ENCODE measurements at places on chromosomes 13 and 19.
A peak's percentile ranks its signal among the peaks of the same experiment; 100 is the strongest.

- DNase-seq = no peak
- H3K4me3 ChIP-seq = no peak overlapping the region
- no peaks in the 10 kb centered on the region for H3K36me3 ChIP-seq
- no peaks in the 10 kb centered on the region for H3K27me3 ChIP-seq
Observed at GRCh38 chr19:28737021-28737895, 475.7 kb downstream of the UQCRFS1 start.

- no peaks in the 10 kb centered on the region for H3K4me1 ChIP-seq
- H3K27me3 ChIP-seq = no peaks in the 10 kb centered on the region
- no peak overlapping the region for H3K4me3 ChIP-seq
- DNase-seq = no peak
- no peaks in the 10 kb centered on the region for H3K36me3 ChIP-seq
Observed at GRCh38 chr13:56687131-56687530, 453.6 kb upstream of the PRR20A start.

- no peaks in the 10 kb centered on the region for H3K27me3 ChIP-seq
- DNase-seq = no peak
- no peak overlapping the region for H3K4me3 ChIP-seq
- H3K4me1 ChIP-seq = no peaks in the 10 kb centered on the region
Observed at GRCh38 chr13:51311957-51312520, 27.5 kb upstream of the SERPINE3 start.

- no peaks in the 10 kb centered on the region for H3K4me1 ChIP-seq
- H3K36me3 ChIP-seq = no peaks in the 10 kb centered on the region
- H3K4me3 ChIP-seq = no peak overlapping the region
- H3K27me3 ChIP-seq = no peaks in the 10 kb centered on the region
- DNase-seq = no peak
Observed at GRCh38 chr19:3142292-3142670, 6.4 kb downstream of the GNA15 start.

- no peaks in the 10 kb centered on the region for H3K36me3 ChIP-seq
- no peak for DNase-seq
- H3K27ac ChIP-seq = no peak within 1 kb of the TSS
- H3K4me1 ChIP-seq = peaks cover 14% of the 10 kb centered on the region
Observed at GRCh38 chr19:12774588-12775555, at the start of gene HOOK2. Gene HOOK2 (minus strand): TSS chr19:12775552. CDS start chr19:12775449, 103 bp downstream.

DNA sequence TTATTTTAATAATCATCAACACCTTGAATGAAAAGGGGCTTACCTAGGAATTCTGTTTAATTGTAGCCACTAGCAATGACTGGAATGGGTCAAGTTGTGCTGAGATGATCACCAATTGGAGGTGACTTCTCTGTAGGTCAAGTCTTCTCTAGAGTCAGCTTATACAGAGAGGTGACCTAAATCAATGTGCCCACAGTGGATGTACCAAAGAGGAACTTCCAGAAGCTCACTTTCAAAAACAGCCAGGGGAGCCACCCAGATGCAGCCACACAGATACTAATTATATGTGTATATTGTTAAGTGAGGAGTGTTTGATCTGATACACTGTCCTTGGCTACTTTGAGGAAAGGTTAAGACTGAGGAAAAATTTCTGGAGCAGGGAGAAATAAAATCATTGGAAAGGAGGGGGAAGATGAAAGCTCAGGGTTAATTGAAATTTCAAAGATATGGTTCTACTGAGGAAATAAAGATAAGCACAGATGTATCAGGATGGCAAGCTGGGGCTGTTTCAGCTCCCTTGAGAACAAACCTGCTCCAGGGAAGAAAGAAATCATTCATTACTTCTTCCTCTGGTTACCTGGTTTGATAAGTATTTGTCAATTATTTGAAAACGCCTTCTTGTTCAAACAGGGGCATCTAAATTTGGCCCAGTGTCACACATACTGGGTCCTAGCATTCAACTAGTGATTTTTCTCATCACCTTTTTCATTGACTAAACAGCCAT is 5.1 kb downstream of the GPR183 start:
- H3K4me1 ChIP-seq = peaks cover 5% of the 10 kb centered on the region
- no peak overlapping the region for H3K4me3 ChIP-seq
- H3K27me3 ChIP-seq = no peaks in the 10 kb centered on the region
- no peak for DNase-seq
- H3K36me3 ChIP-seq = peaks cover 4% of the 10 kb centered on the region

GRCh38 chr13:28470296-28470695 is 24.6 kb downstream of the FLT1 start:
- H3K4me3 ChIP-seq = no peak overlapping the region
- H3K4me1 ChIP-seq = no peaks in the 10 kb centered on the region
- no peaks in the 10 kb centered on the region for H3K36me3 ChIP-seq
- H3K27ac ChIP-seq = no peak overlapping the region
- DNase-seq = no peak

GRCh38 chr13:51058461-51059167 is 52.5 kb downstream of the C13orf42 start:
- H3K4me3 ChIP-seq = no peak overlapping the region
- H3K27me3 ChIP-seq = no peaks in the 10 kb centered on the region
- no peaks in the 10 kb centered on the region for H3K36me3 ChIP-seq
- peak overlapping the region; percentile 70 for H3K27ac ChIP-seq
- peaks cover 13% of the 10 kb centered on the region for H3K4me1 ChIP-seq

DNA sequence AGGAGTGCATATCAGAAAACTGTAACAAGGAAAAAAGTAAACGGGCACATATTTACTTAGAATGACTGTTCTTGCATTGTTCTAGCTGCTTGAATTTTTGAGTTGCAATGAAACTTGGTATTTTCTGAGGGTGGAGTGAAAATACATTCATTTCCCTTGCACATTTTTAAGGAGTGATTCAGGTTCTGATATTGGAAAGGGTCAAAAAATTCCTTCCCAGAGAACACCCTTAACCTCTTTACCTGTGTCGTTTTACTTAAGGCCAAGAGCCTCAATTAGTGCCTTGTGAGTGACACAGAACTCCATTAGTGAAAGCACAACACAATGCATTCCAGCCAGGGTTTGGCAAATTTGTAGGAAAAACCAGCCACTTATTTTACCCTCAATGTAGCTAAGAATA is 2.3 kb downstream of the ITGBL1 start:
- H3K27ac ChIP-seq = no peak overlapping the region
- H3K27me3 ChIP-seq = no peaks in the 10 kb centered on the region
- DNase-seq = no peak
- H3K36me3 ChIP-seq = no peaks in the 10 kb centered on the region
- H3K4me1 ChIP-seq = no peaks in the 10 kb centered on the region
- no peak overlapping the region for H3K4me3 ChIP-seq

GRCh38 chr13:74931698-74932433 is 550.1 kb downstream of the TBC1D4 start:
- no peak overlapping the region for H3K4me3 ChIP-seq
- H3K4me1 ChIP-seq = peaks cover 2% of the 10 kb centered on the region
- no peaks in the 10 kb centered on the region for H3K27me3 ChIP-seq
- no peak overlapping the region for H3K27ac ChIP-seq
- H3K36me3 ChIP-seq = no peaks in the 10 kb centered on the region

GRCh38 chr13:43537124-43537523 is 249.6 kb downstream of the ENOX1 start:
- no peaks in the 10 kb centered on the region for H3K27me3 ChIP-seq
- no peaks in the 10 kb centered on the region for H3K36me3 ChIP-seq

GRCh38 chr19:3316659-3317207 is 49.6 kb upstream of the NFIC start:
- H3K4me3 ChIP-seq = no peak overlapping the region
- DNase-seq = no peak
- no peaks in the 10 kb centered on the region for H3K36me3 ChIP-seq
- H3K27ac ChIP-seq = no peak overlapping the region
- no peaks in the 10 kb centered on the region for H3K4me1 ChIP-seq

DNA sequence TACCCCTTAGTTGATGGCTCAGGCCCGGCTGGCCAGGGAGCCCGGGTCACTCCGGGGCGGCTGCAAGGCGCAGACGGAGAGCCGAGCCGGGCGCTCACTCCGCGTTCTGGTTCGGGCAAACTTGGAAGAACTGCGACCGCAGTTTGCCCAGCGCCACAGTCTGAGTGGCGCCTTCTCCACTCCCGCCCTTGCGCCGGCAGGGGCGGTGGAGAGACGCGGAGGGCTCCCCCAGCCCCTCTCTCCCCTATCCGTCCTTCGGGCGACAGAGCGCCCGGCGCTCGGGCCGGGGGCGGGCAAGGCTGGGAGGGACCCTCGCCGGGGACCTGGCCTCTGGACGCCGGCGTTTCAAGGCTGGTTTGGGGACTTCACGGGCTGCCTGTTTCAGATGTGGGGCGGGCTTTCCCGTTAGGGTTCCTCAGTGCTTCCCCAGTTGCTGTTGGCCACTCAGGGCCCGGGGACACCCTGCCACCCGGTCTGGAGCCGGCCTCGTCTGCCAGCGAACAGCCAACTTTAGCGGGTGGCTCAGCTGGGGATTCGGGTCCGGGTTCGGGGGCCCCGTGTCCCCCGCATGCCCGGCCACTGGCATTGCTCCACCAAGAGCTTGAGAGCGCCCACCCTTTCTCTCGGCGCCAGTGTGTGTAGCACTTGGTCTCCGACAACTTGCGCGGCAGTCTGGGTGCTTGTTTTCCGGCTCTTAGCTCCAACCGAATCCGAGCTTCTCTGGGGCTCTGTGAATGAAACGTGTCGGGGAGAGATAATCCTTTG is 1.5 kb downstream of the GPC6 start:
- H3K36me3 ChIP-seq = no peaks in the 10 kb centered on the region
- no peaks in the 10 kb centered on the region for H3K27me3 ChIP-seq
- peak overlapping the region; percentile 93 for H3K27ac ChIP-seq
- peaks cover 6% of the 10 kb centered on the region for H3K4me1 ChIP-seq
- peak; percentile 89 for DNase-seq

DNA sequence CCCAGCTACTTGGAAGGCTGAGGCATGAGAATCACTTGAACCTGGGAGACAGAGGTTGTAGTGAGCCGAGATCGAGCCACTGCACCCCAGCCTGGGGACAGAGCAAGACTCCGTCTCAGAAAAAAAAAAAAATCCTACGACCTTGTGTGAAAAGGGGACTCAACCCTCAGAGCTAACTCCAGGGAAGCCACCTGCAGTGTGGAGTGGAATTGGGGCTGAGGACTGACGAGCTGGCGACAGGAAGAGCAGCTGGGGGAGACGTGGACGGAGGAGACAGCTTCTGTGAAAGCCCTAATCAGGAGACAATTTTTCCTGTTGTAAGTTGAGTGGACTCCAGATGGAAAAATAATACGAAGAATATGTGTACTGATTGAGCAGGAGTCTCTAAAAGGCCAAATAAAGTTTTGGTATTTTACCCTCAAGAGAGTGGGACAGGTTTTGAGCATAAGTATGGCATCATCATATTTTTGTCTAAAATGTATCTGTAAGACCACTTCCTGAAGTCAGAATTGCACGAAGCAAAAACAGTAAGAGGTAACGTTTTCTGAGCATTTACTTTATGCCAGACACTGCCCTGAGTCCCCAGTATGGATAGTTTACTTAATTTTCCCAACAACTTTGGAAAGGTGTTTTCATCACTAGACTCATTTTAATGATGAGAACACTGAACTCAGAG is 12.0 kb upstream of the LAIR1 start:
- no peaks in the 10 kb centered on the region for H3K4me1 ChIP-seq
- H3K36me3 ChIP-seq = no peaks in the 10 kb centered on the region
- H3K27ac ChIP-seq = no peak overlapping the region

- H3K36me3 ChIP-seq = no peaks in the 10 kb centered on the region
- H3K4me1 ChIP-seq = no peaks in the 10 kb centered on the region
- H3K27me3 ChIP-seq = peaks cover 5% of the 10 kb centered on the region
Observed at GRCh38 chr13:94280349-94280748, 199.1 kb downstream of the DCT start.

DNA sequence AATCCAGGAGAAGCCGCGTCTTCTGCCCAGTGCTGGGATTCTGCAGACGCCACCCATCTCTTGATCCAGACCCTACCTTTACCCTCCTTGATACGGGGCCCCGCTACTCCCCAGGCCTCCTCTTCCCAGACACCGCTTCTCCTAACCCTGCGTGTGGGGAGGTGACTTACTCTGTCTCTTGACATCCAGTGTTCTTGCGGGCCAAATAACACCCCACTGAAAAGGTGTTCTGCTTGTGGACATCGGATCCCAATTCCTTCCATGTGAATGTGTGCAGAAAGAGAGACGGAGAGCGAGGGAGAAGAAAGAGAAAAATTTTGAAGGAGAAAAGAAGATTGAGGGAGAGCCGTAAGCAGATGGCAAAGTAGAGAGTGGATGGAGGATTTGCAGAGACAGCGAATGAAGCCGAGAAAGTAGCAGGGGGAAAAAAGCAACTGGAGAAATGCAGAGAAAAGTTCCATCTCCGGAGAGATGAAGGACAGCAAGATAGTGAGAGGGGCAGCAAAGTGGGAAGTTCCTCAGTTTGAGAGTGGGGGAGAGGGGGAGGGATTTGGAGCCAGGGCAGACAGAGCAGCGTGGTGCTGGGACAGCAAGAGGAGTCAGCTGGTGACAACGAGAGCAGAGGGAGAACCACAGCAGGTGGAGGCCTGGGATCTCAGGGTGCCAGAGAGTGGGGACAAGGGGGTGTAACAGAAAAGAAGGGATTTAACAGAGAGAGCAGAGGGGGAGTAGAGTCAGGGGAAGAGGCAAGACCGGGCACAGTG is 814 bp downstream of the ZNF480 start:
- H3K4me1 ChIP-seq = no peaks in the 10 kb centered on the region
- DNase-seq = peak; percentile 1

- no peak overlapping the region for H3K27ac ChIP-seq
- DNase-seq = no peak
- no peaks in the 10 kb centered on the region for H3K4me1 ChIP-seq
- H3K4me3 ChIP-seq = no peak overlapping the region
- no peaks in the 10 kb centered on the region for H3K27me3 ChIP-seq
- no peaks in the 10 kb centered on the region for H3K36me3 ChIP-seq
Observed at GRCh38 chr13:30681843-30682242, 53.5 kb upstream of the ALOX5AP start.

DNA sequence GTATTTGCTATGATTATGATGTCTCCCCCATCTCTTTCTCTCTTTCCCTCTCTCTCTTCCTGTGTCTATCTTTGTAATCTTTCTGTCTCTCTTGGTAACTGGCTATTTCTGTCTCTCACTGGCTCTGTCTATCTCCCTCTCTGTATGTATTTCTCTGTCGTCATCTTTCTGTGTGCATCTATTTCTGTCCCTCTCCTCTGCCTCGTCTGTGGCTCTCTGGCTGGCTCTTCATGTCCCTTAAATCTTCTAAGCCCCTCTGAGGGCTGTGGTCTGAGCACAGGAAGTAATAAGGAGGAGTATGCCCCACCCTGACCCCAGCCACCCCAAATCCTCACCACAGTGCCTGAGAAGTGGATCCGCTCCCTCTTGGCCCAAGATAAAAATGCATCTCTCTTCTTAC is 104.4 kb downstream of the DNAJC15 start:
- no peak overlapping the region for H3K27ac ChIP-seq
- H3K4me3 ChIP-seq = no peak overlapping the region
- H3K27me3 ChIP-seq = no peaks in the 10 kb centered on the region
- H3K4me1 ChIP-seq = peaks cover 19% of the 10 kb centered on the region
- no peaks in the 10 kb centered on the region for H3K36me3 ChIP-seq
